ENCODE measurements at places on chromosomes 1 and 21.

GRCh38 chr1:234918961-234919761, 209.5 kb downstream of the TOMM20 start:
- no peak for DNase-seq

- no peak for DNase-seq
Observed at GRCh38 chr1:39688706-39689105, 2.5 kb downstream of the HPCAL4 start.

DNA sequence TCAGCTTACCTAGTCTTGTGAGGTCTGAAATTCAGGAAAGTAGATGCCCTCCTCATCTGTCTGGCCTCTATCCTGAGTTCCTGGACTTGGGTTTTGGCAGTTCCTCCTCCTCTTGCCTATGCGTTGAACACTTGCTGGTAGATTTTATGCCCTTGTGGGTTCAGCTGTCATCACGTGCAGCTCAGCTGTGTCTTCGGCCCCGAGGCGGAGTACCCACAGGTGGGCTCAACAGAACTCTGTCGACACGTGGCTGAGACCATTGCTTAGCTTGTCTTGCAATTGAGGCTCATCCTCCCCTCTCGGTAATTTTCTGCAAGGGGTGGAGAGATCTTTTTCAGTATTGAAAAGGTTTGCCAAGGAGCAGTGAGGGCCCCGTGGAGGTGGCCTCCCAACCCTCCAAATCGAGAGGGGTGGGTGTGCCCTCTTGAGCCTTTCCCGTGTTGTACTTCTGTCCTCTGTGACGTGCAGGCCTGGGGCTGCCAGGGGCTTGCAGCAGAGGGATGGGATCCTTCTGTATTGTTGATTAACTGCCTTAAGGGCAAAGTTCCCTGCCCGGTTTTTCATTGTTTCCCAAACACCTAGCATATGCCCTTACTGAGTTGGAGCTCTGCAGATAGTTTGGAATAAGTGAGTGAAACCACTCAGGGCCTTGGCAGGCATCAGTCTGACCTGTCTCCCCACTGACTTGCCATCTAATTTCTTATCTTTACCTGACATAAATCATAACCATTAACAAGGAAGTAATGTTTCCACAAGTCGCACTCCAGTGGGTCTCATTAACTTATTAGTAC, 2.9 kb downstream of the CENPS start:
- DNase-seq, result peak; percentile 83

DNA sequence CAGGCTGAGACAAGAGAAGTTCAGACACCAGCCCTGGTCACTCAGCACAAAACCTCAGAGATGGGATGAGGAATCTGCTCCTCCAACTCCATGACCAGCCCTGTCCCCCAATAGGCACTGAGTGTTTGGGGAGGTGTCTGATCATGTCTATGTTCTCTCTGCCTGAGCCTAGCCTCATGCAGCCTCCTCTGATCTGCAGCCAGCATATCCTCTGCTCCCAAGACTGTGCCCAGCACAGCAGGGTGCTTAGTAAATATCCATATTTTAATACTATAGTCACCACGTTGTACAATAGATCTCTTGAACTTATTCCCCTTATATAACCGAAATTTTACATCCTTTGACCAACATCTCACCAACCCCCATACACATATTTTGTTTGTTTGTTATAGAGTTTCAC, 202.9 kb downstream of the MATN1 start:
- DNase-seq, result no peak

- DNase-seq, result no peak
Observed at GRCh38 chr1:31345635-31346034, 27.2 kb downstream of the FABP3 start.

DNA sequence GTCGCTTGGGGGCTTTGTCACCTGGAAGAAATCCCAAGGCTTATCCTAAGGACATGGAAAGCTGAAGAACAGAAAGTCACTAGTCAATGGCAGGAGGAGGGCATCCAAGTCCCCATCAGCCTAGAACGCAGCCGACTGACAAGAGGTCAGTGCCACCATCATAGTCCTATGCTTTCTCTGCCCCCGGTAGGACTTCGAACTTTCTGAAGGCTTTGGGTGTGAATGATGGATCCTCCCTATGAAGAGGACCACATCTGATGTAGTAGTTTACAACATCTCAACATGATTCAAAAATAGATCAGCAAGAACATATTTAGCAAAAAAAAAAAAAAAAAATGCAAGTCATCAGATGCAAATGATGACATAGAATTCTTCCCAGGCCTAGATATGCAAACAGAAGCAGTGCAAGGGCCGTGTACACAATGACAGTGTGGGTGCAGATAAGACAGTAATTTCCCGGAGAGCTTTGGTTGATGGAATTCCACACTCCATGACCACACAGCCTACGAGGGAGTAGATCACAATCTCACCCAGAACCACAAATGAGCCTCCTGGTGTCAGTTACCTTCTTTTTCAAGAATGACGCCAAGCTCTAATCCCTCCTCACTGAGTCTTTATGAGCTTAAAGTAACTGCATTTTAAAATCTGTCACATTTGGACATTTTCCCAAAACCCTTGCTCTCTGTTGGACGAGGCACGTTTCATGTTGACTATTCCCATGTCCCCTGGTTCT, 88.2 kb downstream of the PSMG1 start:
- no peak for DNase-seq

DNA sequence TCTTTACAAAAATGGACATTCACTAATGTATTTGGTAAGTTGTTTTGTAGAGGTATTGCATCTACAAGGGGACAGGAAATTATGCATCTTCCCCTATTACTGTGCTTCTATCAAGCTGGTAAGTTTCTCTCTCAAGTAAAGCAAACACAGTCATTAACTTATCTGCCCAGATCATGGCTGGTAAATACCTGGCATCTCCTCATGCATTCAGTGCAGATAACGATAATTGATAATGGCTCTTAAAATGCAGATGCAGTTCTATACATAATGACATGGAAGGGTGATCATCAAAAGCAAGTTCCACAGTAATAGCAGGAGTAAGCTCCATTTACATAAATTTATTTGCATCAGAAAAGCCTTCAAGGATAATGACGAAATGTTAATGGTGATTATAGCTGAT, 122.4 kb downstream of the SIPA1L2 start:
- DNase-seq, result no peak

DNA sequence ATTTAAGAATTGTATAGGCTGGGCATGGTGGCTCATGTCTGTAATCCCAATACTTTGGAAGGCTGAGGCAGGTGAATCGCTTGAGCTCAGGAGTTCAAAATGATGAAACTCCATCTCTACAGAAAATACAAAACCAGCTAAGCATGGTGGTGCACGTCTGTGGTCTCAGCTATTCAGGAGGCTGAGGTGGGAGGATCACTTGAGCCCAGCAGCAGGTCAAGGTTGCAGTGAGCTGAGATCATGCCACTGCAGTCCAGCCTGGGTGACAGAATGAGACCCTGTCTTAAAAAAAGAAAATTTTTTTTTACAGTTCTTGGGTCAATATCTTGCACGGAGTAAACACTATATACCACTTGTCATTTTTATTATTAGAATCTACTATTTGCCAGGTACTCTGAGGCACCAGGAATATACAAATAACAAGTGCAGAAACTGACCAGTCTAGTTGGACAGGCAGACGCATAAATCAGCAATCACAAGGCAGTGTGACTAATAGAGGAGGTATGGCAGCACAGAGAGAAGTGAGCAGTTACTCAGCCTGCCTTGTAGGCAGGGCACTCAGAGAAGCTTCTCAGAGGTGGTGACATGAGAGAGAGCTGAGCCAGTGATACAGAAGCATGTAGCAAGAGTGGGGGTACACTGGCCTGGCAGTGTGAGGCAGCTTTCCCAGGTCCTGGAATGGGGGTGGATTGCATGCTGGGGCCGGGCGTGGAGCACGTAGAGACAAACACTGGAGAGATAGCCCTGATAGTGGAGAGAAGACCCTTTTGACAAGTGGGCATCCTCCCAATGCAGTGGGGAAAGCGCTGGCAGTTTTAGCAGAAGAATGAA, 8.0 kb downstream of the PHLDA3 start:
- DNase-seq, result no peak
